ENCODE measurements at places on chromosomes 6 and 20. TPM values are rescaled to one million over a fixed set of nuclear protein-coding genes. Genes with fewer than 3 reads are reported as not detected.

SRMS gene
- total RNA-seq = not detected

CTCFL gene
- not detected for total RNA-seq

GRCh38 chr20:62921119-62921687 lies 5.1 kb downstream of the DIDO1 start:
- no peak for DNase-seq

GRCh38 chr6:157498817-157499216 lies 117.8 kb downstream of the ZDHHC14 start:
- no peak for DNase-seq

- no peak for DNase-seq
Measured at GRCh38 chr6:129206821-129207220, 323.9 kb downstream of the LAMA2 start.

DNA sequence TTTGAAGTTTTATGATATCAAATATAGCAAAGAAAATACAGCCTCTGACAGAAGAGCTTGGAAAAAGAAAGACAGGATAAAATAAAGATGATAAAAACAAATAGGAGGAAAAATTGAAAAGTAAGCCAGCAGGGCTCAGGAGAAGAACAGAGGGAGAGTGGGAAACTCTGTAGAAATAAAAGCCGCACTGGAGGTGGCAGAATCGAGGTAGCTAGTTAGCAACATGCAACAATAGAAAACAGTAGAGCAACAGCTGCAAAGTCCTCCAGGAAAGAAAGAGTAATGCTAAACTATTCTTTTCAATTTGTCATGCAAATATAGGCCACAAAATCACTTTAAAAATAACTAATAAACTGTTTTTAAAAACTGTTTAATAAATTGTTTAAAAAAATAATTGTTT lies 28.8 kb downstream of the HBS1L start:
- DNase-seq = no peak

GRCh38 chr20:50731930-50732690 lies 730 bp downstream of the PARD6B start:
- no peak for DNase-seq

GRCh38 chr20:58835231-58835630 lies 15.5 kb downstream of the GNAS-AS1 start:
- DNase-seq = no peak
